Placental pericyte (primary cell): ENCODE measurements at places on chromosomes 7 and 10. TPM values are rescaled to one million over a fixed set of nuclear protein-coding genes. Genes with fewer than 3 reads are reported as not detected.

The GUSB gene
- 19.2 and 33.0 TPM in 2 replicates for total RNA-seq

The ANKRD16 gene
- 4.2 and 8.9 TPM in 2 replicates for total RNA-seq

The TAF3 gene
- 2.6 and 3.1 TPM in 2 replicates for total RNA-seq

The NCF1 gene
- 0.29 TPM in 1 of 2 replicates, not detected in the other for total RNA-seq

The BET1 gene
- 29.9 and 58.9 TPM in 2 replicates for total RNA-seq

The PTEN gene
- 124 and 150 TPM in 2 replicates for total RNA-seq
